ENCODE measurements at places on chromosomes 6 and 20.

- DNase-seq = no peak
Observed at GRCh38 chr20:5041433-5041832, 40.1 kb upstream of the SLC23A2 start.

DNA sequence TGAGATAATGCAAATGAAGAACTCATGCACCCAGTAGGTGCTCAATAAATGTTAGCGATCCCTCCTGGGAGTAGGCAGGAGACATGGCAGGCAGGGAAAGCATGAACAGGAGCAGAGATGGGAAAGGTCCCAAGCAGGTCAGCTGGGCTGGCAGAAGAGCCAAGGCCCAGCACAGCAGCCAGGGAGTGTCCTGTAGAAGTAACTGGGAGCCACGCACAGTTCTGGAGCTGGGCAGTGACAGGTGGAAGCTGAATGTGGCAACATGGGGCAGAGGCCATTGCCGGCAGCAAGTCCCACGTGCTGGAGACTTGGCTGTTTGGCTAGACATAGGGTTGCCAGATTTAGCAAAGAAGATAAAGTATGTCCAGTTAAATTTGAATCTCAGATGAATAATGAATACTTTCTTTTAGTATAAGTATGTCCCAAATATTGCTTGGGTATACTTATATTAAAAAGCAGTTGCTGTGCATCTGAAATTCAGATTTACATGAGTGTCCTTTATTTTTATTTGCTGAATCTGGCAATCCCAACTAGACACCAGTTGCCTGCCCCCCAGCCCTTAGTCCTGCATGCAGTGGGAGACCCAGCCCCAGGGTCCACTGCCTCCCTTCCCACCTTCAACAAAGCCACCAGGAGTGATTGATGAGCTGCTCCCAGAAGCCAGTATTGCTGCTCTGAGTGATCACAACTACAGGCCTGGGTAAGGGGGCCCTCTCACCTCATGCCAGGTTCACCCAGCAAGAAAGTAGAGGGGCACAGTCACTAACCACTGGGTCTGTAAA, 3.7 kb upstream of the LPIN3 start:
- DNase-seq = no peak

DNA sequence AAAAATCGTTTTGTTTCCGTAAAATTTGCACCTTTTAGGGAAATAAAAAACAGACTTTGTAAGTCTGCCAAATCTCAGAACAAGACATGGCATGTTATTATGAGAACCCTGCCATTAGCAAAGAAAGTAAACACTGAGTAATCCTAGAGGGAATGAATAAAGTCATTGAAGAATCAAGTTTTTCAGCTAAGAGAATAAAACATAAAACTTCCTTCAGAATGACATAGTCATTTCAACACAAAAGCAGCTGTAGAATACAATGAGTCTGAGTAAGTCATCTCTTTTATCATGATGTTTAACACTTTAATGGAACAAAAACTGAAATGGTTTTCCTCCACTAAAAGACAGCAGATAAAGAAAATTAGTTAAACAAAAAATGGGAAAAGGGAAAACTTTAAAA, 10.3 kb upstream of the DST start:
- DNase-seq = no peak

DNA sequence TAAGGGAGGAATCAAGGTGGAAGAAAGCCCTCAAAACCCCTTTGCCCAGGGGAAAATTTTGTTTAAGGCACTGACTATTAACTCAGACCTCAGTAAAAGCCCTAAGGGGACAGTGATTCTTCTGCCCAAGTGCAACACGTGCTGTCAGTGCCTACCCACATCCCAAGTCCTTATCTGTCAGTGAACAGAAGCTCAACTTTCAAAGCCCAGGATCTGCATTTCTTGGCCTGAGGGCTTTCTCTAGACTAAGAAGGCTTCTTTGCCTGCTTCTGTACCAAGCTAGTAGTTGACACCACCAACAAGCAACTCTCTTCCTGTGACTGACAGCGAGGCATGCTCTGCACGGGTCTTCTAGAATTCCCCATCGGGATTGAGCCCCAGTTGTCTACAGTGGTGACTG, 416.0 kb upstream of the SPTLC3 start:
- no peak for DNase-seq
